Left cardiac atrium (tissue), 4 donors: ENCODE measurements at places on chromosomes 3 and 15.

DNA sequence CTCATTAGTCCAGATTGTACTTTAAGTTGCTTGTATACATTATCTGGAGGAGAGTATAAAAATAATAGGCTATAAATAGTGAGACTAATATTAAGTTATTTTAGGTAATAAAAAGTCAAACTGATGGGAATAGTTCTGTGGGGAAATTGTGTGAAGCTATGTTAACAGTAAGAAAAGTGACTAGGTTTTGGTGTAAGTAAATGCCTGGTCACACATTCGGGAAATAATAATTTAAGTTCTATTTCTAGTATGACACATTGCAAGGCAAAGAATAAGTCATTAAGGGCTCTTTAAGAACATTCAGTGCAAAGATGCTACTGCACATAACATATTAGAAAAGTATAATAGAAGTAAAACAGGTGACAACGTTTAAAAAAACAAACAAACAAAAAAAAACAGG is 18.8 kb upstream of the NRROS start:
- DNase-seq = no peak

- DNase-seq = no peak
These were observed 42.0 kb upstream of the CFAP161 start for GRCh38 chr15:81091889-81092558.

DNA sequence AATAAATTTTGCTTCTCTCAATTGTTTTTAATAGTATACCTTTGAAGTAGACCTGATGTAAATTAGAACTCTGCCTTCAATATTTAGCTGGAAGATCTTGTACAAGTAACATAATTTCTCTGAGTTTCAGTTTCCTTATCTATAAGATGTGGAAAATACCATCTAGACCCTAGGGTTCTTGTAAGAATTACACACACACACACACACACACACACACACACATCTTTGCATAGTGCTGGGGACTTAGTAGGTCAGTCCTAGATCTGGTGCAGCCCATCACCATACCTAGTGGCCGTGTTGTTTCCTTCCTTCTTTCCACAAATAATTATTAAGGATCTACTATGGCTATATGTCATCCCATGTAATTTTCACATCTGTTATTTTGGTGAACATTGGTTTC is 11.0 kb downstream of the TRAT1 start:
- DNase-seq = no peak

DNA sequence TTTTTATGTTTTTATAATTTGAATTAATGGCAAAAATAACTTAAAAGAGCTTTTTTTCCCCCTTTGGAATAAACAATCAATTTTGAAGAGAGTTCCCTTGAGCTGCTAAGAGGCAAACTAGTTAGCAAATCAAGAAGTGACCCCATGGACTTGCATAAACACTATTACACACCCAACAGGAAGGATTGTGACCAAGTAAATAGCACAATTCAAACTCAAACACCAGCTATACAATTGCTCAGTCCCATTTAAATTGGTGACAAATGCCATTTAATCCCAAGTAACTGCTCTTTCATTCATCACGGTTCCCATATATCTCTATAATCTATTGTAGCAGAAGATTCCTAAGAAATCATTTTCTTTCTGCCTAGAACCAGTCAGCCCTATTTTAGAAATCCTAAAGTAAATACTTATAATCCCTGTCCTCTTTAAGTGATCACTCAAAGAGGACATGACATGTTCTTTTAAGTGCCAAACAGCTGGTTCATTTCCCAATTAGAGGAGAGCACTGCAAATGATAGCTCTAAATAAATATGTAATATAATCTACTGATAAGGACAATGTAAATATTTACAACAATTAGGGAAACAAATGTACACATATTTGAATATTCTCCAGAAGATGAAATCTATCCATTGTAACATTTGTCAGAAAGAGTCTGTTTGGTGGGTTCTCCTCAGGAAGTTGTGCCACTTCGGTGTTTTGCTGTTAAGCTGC is 137.8 kb upstream of the ADAMTS9 start:
- DNase-seq = no peak

- no peak for DNase-seq
These were observed 13.5 kb upstream of the TTBK2 start for GRCh38 chr15:42933886-42934667.

DNA sequence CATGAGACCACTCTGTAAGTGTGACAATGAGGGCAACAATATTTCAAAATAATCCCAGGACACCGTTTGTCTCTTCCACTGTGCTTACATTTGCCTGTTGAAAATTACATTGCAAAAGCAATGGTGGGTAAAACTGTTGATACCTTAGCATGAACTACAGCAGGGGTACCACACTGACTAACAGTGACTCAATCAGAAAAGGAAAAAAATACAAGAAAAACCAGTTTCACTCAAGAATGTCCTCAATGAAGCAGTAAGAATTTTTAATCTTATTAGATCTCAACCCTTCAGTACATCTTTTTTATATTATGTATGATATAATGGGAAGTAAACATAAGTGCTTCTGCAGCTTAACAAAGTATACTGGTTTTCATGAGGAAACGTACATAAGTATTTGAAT is 1.6 kb upstream of the CCDC54 start:
- no peak for DNase-seq

GRCh38 chr15:68047826-68048225 is 6.3 kb upstream of the PIAS1 start:
- no peak for DNase-seq

DNA sequence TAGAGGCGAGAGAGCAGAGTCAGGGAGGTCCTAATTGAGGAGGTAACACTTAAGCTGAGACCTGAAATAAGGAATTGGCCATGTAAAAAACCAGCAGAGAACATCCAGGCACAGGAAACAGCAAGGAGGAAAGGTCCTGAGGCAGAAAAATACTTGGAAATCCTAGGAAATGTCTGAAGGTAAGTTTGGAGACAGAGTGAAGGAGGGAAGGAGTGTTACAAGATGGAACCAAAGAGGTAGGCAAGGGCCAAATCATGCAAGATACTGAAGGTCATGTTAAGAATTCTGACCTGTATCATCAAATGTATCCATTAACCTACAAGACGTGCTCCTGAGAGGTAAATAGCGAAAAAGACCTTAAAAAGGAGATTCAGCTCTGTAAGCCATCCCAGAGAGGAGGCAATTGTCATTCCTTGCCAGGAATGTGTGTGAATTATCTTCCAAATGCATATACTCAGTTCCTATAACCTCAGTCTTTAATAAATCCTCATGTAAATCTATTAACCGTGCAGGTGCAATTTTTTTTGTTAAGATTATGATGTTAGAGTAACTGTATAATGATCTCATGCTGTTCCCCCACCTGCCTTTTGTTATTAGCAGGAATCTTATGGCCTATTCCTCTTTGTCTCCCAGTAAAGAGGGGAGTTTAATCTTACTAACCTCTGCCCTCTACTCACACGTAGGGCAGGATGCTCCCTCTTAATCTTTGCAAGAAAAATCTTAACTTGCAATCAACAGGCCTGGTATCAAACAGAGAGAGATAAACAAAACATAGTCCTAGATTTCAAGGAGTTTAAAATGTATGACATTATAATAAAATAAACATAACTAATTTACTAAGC is 166.9 kb downstream of the ULK4 start:
- DNase-seq = no peak

DNA sequence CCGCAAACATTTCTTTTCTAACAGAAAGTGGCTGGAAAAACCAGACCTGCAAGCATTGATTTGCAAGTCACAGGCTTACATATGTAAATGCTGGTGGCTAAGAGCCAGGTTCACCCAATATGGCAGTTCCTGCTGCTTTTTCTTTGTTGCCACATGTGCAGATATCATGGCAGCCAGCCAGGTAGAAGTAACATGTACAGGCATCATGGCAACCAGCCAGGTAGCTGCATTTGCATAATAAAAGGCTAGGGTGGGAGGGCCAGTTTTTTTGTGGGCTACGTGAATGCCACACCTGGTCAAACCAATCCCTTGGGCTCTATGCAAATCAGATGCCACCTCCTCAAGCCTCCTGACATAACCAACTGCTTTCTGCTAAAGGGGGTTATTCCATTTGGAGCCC is 2.8 kb upstream of the SMCO1 start:
- DNase-seq = no peak

DNA sequence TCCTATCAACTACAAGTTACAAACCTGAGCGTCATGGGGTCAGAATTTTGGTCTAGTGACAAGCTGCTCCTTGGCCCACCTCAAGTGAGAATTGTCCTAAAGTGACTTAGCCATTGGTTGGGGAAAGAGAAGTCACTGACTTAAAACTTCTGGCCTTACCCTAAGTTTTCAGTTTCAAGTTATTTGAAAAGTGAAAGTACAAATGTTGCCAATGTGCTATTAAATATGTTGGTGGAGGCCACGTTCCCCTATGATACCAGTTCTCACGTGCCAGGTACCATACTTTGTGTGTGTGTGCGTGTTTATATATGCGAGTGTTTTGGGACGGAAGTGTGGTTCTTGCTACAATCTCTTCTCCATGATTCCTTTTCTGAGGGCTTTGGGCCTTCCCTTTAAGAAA is 22.6 kb upstream of the RASGRP1 start:
- DNase-seq = no peak

DNA sequence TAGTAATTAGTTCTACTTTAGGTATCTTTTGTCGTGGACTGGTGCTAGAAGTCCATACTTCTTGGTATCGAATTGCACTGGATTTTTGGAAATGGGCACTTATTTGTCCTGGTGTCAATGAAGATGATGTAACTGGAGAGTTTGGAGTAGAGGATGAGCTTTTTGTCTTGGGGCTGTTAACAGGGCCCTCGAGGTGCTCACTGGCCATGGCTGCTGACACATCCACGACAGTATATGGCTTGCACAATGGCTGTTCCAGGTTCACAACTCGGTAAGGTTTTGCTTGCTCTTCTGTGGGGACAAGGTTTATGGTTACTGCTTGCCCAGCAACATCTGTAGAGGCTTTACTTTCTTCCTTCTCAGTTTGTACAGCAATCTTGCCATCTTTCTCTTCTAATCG is 109.4 kb upstream of the TSPAN3 start:
- no peak for DNase-seq

GRCh38 chr15:83030021-83030420 is 18.6 kb upstream of the C15orf40 start:
- DNase-seq = no peak

DNA sequence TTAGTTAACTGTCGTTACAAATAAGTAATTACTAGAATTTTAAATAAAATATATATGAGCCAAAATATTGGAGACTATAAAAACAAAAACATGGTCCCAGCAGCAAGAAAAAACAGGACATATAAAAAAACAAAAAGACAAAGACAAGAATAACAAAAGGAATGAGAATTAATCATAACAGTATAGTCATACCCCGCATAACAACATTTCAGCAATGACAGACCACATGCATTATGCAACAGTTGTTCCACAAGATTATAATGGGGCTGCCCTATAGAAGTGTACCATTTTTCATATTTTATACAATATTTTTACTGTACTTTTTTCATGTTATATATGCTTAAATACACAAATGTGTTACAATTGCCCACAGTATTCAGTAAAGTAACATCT is 5.6 kb downstream of the HLTF start:
- DNase-seq = no peak
